ENCODE measurements at places on chromosomes 1 and 21.

GRCh38 chr1:86516335-86516734 is 30.5 kb upstream of the CLCA4 start:
- DNase-seq, result no peak

DNA sequence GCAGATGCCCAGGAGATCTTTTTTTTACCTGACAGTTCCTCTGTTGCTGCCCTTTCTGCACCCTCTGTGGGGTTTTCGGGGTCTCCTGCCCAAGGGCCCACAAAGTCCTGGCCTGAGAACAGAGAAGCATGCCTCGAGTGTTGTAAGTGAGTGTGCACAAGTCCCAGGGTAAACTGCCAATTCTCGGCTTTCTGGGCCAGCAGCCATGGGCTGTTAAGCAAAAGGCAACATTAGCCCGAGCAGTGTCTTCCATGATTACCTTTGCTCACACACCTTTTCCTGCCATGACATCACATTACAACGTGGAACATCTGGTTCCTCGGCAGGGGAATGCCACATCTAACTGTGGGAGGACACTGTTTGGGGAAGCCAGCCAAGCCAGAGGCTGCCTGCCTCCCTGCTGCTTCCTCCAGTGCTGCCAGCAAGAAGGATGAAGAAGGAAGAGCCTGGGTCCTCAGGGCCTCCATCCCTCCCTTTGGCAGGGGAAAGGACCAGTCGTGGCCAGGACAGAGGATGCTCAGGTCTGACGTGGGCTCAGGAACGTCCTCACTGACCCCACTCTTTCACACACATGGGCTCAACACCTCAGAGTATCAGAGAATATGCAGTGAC is 485.9 kb downstream of the OMA1 start:
- no peak for DNase-seq

- DNase-seq, result no peak
Measured at GRCh38 chr1:67956116-67956515, 94.3 kb downstream of the DIRAS3 start.

GRCh38 chr1:6109688-6110087 is 64.0 kb downstream of the KCNAB2 start:
- DNase-seq, result no peak

- no peak for DNase-seq
Measured at GRCh38 chr21:45739218-45740087, 95.9 kb downstream of the PCBP3 start.

DNA sequence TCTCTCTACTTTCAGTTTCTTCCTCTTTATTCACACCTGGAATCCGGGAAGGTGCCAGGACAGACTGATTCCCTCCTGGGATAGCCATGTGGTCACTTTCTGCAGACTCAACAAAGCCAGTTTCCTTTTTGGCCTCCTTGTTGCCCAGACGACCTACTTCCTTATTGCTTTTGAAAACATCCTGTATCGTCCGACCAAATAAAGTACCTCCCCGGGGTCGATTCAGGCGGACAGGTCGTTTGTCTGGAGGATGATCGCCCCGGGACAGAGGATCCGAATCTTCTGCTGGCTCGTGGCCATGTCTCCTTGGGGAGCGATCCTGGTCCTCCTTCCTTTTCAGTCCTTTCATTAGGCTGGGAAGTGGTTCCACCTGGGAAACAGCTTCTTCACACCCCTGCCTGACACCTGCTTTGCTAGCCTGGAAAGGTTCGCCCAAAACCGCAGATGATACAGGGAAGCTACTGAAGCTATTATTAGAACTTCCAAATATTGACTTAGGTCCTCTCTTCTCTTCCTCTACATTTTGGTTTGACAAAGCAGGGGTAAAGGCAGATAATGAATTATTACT is 1.2 kb downstream of the MCM3AP start:
- peak; percentile 70 for DNase-seq
